AG08395 (cell line): ENCODE measurements at places on chromosomes 3 and 15.

DNA sequence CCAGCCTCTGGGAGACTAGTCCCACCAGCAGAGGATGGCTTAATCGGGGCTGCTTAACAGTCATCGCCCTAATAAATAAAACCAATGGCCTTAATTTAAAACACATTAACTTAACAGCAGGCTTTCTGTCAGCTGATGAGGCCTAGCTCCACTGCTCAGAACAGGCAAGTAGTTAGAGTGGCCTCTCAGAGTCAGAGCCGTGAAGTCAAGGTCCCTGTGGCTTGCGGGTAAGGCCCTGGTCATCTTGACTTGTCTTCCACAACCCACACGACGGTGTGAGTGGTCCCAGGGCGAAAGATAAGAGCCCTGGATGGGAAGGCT is 11.8 kb downstream of the XXYLT1 start:
- DNase-seq: peak; percentile 38

DNA sequence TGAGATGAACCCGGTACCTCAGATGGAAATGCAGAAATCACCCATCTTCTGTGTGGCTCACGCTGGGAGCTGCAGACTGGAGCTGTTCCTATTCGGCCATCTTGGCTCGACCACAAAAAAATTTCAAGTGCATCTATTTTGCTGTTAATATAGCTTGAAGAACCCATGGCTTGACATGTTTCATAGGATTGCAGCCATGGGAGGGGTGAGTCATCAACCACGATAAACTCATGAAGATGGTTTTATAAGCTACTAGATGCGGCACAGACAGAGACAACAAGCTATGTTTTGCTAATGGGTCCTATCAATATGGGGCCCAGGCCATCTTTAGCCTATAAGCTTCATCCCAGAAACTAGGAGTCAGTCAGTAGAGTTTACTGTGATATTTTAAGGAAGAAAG is 100.4 kb upstream of the PHLDB2 start:
- DNase-seq: no peak

- no peak for DNase-seq
Observed at GRCh38 chr3:152304160-152304559, 35.4 kb downstream of the MBNL1 start.

GRCh38 chr3:118101891-118102290 is 932.8 kb downstream of the IGSF11 start:
- no peak for DNase-seq
